ENCODE measurements at places on chromosomes 5 and 9.

- no peak for DNase-seq
These were observed 23.3 kb upstream of the F2R start for GRCh38 chr5:76692651-76693050.

GRCh38 chr9:69816735-69817134 is 3.9 kb upstream of the CFAP95 start:
- no peak for DNase-seq

GRCh38 chr5:180869587-180869986 is 8.5 kb upstream of the ZFP62 start:
- no peak for DNase-seq

DNA sequence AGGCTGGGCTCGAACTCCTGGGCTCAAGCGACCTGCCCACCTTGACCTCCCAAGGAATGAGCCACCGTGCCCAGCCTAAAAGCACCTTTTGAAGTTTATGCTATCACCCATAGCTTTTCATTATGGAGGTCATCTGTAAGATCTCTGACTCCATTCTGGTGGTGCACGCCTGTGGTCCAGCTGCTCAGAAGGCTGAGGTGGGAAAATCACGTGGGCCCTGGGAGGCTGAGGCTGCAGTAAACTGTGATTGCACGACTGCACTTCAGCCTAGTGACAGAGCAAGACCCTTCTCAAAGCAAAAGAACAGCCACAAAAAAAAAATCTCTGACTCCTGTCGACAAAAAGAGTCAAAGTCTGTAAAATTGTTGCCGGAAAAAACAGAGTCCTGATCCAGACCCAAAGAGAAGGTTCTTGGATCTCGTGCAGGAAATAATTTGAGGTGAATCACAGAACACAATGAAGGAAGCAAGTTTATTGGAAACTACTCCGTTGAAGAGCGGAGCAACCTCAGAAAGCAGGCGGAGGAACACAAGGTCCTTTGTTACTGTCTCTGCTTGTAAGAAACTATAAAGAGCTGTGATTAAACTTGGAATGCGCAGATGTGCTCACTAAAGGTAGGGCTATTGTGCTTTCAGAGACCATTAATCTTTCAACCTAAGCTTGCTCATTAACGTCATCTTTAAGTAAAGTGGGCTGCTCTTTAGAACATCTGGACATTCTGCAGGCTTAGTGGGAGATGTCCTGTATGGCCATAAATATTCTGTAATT is 2.0 kb upstream of the HAUS6 start:
- no peak for DNase-seq

- no peak for DNase-seq
These were observed 247.6 kb downstream of the COX7C start for GRCh38 chr5:86865256-86865785.

DNA sequence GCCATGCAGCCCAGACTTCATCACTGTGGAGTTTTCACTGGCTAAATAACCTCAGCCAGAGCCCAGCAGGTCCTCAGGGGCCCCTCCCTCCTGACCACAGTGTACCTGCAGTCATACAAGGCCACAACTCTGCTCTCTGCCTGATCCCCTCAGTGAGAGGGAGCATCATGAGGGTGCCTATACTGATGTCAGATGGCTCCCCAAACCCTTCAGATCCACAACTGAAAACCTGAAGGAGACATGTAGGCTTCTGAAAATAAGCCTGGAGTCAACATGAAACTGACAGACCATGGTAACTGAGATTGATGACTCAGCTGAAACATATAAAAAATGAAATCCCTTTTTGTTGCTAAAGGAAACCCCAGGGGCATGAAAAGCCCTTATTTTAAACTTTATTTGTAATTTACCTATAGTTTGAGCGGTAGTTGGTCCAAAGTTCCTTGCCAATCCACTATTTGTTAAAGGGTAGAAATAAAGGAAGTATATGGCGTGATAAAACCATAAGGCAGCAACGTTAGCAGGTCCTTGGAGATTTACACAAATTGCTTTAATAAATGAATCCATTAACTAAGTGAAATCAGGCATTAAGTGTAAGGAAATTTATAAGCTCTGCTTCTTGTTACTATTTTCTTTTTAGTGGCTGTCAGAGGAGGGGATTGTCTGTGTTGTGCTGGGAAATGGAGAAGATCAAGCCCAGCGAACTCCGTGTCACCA is 68.3 kb downstream of the FGF1 start:
- DNase-seq = no peak

GRCh38 chr9:17635115-17635890 is 56.4 kb downstream of the SH3GL2 start:
- no peak for DNase-seq

DNA sequence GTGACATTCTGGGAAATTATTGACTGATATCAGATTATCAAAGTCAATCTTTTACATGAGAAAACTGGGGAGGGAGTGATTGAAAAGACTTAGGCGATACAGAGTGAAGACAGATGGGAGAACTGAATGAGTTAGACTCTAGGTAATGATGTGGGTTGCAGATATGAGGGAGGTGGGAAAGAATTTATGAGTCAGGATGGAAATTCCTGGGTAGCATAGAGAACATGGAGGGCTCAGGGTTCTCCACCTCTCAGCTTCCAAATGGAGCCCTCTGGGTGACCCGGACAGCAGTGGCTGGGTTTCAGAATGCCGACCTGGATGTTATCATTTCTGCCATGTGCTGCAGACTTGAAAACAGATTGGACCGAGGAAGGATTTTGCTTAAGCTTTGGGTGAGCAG is 75.4 kb upstream of the SHB start:
- DNase-seq = no peak

DNA sequence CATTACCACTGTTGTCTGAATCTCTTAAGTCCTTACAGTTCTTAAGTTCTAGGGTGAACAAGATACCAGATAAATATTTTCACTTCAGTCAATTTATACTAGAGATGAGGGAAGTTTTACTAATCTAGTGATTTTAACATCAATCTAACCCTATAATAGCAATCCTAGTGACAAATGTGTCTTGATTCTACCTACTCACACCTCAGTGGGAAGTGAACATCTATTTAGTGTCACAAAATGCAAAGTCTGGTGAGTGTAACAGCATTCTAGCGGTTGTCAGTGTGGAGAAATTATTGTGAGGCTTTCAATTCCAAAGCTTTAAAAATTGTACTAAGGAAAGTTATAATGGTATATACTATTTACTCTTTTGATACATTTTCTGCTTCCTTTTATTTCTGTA is 225.8 kb upstream of the CYLC2 start:
- DNase-seq = no peak

Measured in CD4-positive, alpha-beta T cell treated with Interleukin-12 subunit alpha and Interleukin-12 subunit beta, for 1 hour (primary cell).